Tibial nerve (tissue), 4 donors: ENCODE measurements at places on chromosomes 5 and 9.

- DNase-seq = no peak
These were observed 80.1 kb downstream of the ANKRD31 start for GRCh38 chr5:75156585-75156984.

- no peak for DNase-seq
These were observed 339.0 kb upstream of the POU5F2 start for GRCh38 chr5:94080390-94080789.

- peak; percentile 23 for DNase-seq
These were observed 142.6 kb downstream of the PBX3 start for GRCh38 chr9:125889476-125890419.

DNA sequence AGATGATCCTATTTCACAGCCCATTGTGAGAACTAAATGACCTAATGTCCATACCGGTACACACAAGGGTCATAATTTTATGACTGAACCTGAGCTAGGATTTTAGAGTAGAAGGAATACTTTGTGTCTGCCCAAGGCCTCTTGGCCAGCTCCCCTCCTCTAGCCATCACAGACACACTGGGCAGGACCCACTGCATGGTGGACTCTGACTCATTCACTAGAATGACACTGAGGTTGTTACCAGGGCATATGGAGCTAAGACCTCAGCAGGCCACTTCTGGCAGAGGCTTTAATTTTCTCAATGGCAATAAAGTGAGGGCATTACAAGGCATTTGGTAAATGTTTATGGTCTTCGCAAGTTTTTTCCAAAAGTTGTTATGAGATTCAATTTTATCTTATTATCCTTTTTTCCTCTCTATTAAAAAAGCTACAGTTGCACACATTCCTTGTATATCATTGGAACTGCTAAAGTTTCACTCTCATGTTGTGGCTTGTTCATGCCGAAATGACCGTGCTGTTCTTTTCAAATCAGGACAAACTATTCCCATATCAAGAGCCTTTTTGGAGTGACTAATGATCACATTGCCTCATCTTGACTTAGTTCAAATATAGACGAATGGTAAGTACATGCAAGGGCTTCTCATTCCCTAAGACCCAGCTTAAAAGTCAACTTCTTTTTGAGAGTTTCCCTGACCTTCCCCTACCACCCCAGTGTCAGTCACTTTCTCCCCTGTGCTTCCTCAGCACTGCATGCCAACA lies 595.7 kb downstream of the ACTL7B start:
- no peak for DNase-seq

- no peak for DNase-seq
These were observed 158.9 kb upstream of the FREM1 start for GRCh38 chr9:15069106-15069505.

GRCh38 chr9:107539427-107540163 lies 50.0 kb upstream of the KLF4 start:
- peak; percentile 20 for DNase-seq

DNA sequence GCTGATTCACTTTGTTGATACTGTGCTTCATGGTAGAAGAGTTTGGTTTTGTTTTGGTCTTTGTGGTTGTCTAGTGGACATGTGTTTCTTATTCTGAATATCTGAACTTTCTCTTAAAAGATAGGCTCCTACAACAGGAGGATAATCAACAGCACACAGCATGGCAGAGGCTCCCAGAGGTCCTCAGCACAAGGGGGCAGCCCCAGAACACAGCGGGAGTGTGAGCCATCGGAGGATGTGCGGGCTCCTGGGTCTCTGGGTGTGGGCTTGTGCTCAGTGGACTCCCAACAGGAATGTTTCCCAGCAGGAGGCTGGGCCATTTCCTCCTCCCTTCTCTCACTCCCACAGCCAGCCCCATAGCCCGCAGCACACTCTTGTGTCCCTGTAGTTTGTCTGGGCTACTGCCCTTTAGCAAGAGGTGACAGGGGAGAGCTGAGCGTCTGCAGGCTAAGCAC lies 164.3 kb upstream of the OTULINL start:
- DNase-seq = no peak

DNA sequence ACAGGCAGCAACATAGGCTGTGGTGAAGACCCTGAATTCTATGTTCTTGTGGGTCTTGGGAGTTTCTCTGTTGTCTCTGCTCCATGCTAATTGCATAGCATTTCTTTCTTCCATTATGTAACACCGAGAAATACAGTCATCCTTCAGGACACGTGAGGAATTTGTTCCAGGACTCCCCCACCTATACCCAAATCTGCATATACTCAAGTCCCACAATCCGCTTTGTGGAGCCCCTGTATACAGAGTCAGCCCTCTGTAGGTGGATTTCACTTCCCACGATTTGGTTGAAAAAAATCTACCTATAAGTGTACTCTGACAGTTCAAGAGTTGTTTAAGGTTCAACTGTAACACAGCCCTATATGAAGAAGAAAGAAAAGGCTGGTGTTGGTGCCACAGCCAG lies 22.1 kb downstream of the ANKRD33B start:
- no peak for DNase-seq

DNA sequence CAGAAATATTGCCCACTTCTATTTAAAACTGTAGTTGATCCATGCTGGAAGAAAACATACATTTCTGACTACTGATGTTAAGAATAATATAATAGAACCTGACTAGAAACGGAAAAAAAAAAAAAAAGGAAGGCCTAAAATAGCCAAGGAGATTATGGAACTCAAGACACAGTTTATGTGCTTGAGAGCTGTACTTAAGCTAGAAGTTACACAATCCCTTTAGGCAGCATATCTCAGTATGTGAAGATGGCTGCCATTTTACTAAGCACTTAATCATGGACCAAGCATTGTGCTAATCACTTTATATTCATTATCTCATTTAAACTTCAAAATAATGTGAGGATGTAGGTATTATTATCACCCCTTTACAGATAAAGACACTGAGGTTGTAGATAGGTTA lies 73.0 kb upstream of the NR4A3 start:
- no peak for DNase-seq

DNA sequence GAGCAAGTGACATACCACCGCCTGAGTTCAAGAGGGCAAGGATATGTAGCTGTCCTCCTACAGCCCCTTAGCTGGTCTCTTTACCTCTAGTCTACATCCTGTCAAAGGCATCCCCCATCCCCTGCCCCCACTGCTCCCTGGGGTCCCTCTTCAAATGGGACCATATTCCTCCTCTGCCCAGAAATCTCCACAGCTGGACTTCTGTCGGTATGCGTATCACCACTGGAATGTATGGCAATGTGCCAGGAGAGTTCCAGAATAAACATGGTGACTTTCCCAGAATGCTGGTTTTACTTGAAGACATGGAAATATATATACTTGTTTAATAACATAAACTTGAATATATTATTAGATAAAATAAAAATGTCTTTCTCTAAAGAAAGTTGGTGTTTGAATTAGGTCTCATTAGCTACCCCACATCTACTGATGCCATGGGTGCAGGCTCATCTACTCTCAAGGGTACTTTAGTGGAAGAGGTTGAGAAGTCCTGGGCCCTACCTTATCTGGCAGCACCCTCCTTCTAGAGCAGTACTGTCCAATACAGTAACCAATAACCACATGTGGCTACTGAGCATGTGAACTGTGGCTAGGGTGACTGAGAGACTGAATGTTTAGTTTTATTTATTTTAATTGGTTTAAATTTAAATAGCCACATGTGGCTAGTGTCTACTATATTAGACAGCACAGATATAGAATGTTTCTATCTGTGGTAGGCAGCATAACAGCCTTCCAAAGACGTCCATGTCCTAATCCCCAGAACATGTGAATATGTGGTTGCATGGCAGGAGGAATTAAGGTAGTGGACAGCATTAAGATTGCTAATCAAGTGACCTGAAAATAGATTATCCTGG lies 181.7 kb upstream of the SLC30A5 start:
- DNase-seq = no peak

- DNase-seq = no peak
These were observed 12.8 kb upstream of the TYRP1 start for GRCh38 chr9:12680341-12680740.

DNA sequence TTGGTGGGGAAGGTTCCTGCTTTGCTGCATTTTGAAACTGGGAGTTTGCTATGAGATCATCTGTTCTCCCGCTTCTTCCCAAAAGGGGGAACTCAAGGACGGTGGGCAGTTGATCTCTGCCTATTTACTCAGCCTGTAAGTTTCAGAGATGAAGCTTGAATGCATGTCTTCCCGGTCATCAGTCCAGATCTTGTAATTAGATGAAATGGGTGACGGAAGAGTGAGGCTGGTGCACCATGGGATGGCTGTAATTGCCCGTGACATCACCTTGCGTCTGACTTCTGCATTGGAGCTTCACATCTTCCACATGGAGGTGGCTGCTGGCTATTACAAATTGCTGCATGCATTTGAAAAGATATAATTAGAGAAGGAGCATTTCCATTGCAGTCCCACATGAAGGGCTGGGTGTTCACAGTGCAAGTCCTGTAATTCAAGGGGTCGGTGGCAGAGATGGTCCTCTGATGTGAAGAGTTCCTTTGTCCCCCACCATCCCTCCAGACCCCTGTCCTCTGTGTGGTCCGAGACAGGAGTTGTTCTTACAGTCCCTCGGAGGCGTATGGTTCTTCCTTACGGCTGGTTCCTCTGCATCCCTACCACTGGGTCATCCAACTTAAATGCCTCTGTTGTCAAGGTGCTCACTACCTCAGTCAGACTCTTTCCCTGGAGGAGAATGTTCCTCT lies 72.9 kb downstream of the ZNF618 start:
- no peak for DNase-seq

- no peak for DNase-seq
These were observed 155.0 kb upstream of the IRX2 start for GRCh38 chr5:2906302-2907090.

GRCh38 chr5:124738681-124739633 lies 7.5 kb downstream of the ZNF608 start:
- no peak for DNase-seq

DNA sequence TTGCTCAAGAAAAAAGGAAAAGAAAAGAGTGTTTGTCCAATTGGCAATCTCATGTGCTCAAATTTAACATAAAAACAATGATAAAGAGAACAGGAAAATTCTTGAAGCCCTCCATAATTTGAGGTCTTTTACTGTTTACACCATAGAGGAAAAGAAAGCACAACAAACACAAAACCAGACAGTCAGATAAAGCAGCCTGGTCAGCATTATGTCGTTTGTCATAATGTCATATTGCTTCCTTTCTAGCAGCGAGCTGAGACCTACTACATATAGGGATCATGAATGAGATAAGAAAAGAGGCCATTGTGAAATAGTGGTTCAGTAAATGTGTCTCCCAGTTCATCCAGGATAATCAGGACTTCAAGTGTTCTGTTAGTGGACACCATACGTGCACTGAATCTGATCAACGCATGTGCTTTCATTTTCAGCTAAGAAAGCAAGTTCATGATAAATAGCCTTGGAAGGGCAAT lies 64.7 kb upstream of the SELENOP start:
- DNase-seq = no peak

- DNase-seq = no peak
These were observed 29.5 kb downstream of the HMHB1 start for GRCh38 chr5:143841446-143841845.

GRCh38 chr5:126403876-126404275 lies 19.3 kb upstream of the GRAMD2B start:
- DNase-seq = no peak

DNA sequence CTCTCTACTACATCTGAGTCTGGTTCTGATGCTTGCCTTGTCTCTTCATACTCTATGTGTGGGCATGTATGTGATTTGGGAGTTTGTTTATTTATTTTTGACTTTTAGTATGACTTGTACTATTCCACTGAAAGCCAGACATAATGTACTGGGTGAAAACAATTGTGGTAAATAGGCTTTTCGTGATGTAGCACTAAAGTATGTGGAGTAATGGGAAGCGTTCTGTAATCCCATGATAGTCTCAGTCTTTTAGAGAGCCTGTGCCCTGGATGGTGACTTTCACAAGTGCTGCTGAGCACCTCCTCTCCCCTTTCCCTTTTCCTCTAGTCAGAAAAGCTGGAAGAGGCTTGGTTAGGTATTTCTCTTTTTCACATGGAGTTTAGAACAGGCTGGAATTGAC lies 85.8 kb upstream of the S1PR3 start:
- DNase-seq = no peak

- no peak for DNase-seq
These were observed 138.4 kb upstream of the ALDH1B1 start for GRCh38 chr9:38254151-38254550.

- no peak for DNase-seq
These were observed 8.6 kb downstream of the SCGB3A2 start for GRCh38 chr5:147887026-147887627.

DNA sequence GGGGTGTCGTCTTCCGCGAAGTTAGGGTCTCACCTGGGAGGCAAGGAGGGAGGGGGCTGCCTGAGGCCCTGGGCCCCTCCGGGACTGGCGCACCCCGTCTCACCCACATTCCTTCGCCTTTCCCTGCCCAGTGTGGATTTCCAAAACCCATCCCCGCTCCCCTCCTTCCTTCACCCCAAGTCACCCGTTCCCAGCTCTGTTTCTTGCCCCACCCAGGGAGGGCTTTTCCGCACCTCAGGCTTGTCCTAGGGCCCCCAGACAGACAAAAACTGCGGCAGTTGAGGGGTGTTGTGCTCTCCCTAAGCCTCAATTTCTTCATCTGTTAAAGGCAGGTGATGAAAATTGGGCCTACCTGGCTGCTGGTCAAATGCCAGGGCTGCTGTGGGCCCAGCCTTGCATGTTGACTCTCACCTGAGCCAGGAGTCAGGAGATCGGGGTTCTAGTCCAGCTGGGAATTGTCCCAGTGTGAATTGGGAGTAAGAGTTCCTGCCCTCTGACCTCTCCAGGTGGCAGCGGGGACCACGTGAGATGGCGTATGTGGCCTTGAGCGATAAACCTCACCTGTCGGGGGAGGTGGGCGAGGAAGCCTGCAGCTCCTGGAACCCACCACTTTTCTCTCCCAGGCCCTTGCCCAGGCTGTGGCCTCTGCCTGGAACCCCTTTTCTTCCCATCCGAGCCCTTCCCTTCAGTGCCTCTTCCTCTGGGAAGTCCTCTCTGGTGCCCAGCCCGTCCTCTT lies 143.4 kb upstream of the IER5L start:
- DNase-seq = peak; percentile 10

GRCh38 chr9:89006996-89007967 lies 16.0 kb downstream of the S1PR3 start:
- DNase-seq = peak; percentile 2

GRCh38 chr5:156219483-156220005 lies 107.4 kb upstream of the SGCD start:
- no peak for DNase-seq

- DNase-seq = no peak
These were observed 357.8 kb downstream of the TMEM167A start for GRCh38 chr5:82719368-82719767.

DNA sequence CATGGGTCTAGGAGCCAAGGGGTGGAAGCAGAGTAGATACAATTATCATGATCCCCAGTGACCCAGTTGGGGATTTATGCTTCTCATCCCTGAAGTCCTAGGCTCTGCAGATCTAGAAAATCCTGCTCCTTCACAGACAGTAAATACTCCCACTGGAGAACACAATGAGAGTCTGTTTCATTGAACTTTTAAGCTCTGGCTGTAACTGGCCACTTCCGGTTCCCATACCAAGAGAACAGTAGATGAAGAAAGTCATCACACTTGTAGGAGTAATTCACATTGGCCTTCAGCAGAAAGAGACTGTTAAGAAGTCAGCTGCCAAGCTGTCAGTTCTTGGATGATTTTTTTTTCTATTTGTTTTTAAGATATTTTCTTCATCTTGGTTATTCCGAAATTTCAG lies 597.1 kb downstream of the ACTL7B start:
- DNase-seq = no peak

- no peak for DNase-seq
These were observed 8.7 kb upstream of the CORO2A start for GRCh38 chr9:98201102-98201501.

GRCh38 chr5:29984156-29984540 lies 1209.3 kb upstream of the CDH6 start:
- no peak for DNase-seq
